ENCODE measurements at places on chromosomes 13 and 19. TPM values are rescaled to one million over a fixed set of nuclear protein-coding genes. Genes with fewer than 3 reads are reported as not detected.

Gene FARP1
- 34.0 TPM for total RNA-seq

Gene ZNF525
- 6.5 TPM for total RNA-seq

Gene SEMA6B
- total RNA-seq = 0.11 TPM

Gene ATP4A
- not detected for total RNA-seq

Gene ZNF155
- total RNA-seq = 11.4 TPM

Gene ZNF333
- total RNA-seq = 29.8 TPM

Gene PCDH17
- not detected for total RNA-seq

Gene CDX2
- not detected for total RNA-seq

Gene ANGPTL8
- total RNA-seq = not detected

Gene ATP4B
- total RNA-seq = not detected

Gene MEIS3
- total RNA-seq = 99.3 TPM

Gene ZNF626
- total RNA-seq = 15.6 TPM

Gene CRB3
- not detected for total RNA-seq

Gene SNRNP70
- 166 TPM for total RNA-seq

Gene PINLYP
- 2.9 TPM for total RNA-seq

Gene KANK2
- 403 TPM for total RNA-seq
